Fibroblast of lung (primary cell): ENCODE measurements at places on chromosomes 7 and 10. TPM values are rescaled to one million over a fixed set of nuclear protein-coding genes. Genes with fewer than 3 reads are reported as not detected.

GPR85 gene
- polyA plus RNA-seq: 3.0 and 6.9 TPM in 2 replicates

UNCX gene
- not detected in 2 replicates for polyA plus RNA-seq

DNA sequence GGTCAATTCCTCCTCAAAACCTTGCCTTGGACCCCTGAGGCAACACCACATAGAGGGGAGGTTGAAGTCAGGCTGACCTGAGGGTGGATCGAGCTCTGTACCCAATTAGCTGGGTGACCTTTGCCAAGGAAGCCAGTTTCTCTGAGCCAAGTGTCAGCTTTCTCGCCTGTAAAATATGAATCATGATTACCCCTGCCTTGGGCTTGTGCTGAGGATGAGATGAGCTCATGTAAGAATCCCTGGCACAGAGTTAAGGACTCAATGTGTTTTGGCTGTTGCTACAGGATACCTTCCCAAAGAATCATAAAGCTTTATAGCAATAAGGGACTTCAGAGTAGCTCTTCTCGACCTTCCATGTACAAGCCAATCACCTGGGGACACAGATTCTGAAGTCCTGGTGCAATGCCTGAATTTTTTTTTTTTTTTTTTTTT is 43.5 kb upstream of the CACUL1 start:
- H3K4me1 ChIP-seq: no peaks in the 10 kb centered on the region
- H3K27me3 ChIP-seq: no peaks in the 10 kb centered on the region
- no peaks in the 10 kb centered on the region for H3K36me3 ChIP-seq
- no peak overlapping the region for H3K27ac ChIP-seq
- no peak for DNase-seq

NEUROG3 gene
- polyA plus RNA-seq: not detected in 2 replicates

GRCh38 chr7:375901-376305 is 85.9 kb downstream of the FOXL3 start:
- DNase-seq: no peak
- H3K27me3 ChIP-seq: no peaks in the 10 kb centered on the region
- H3K4me3 ChIP-seq: no peak overlapping the region
- no peak overlapping the region for H3K27ac ChIP-seq
- no peaks in the 10 kb centered on the region for H3K36me3 ChIP-seq

GRCh38 chr10:16811765-16812164 is 5.5 kb downstream of the RSU1 start:
- DNase-seq: no peak
- peaks cover 3% of the 10 kb centered on the region for H3K36me3 ChIP-seq
- no peak overlapping the region for H3K4me3 ChIP-seq

LRRN3 gene
- polyA plus RNA-seq: 3.9 and 4.4 TPM in 2 replicates
